ENCODE measurements at places on chromosomes 16 and 17. TPM values are rescaled to one million over a fixed set of nuclear protein-coding genes. Genes with fewer than 3 reads are reported as not detected.

DNA sequence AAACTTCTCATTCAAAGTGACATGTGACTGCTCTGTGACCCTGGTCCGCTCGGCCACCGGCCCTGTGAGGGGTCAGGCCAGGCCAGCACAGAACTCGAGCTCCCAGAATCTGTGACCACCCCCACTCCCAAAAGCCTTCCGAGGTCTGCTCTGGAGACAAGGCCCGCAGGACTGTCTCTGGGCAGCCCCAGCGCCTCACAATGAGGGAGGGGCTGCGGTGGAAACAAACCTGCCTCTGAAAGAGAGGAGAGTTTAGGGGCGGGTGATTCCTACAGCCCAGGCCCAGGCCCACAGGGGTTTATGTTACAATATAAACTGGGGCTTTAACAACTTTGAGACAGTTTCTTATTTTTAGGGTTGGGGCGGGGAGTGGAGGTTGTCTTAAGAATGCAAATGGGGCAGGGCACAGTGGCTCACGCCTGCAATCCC is 19.9 kb downstream of the IGFBP4 start:
- no peak for DNase-seq

DNA sequence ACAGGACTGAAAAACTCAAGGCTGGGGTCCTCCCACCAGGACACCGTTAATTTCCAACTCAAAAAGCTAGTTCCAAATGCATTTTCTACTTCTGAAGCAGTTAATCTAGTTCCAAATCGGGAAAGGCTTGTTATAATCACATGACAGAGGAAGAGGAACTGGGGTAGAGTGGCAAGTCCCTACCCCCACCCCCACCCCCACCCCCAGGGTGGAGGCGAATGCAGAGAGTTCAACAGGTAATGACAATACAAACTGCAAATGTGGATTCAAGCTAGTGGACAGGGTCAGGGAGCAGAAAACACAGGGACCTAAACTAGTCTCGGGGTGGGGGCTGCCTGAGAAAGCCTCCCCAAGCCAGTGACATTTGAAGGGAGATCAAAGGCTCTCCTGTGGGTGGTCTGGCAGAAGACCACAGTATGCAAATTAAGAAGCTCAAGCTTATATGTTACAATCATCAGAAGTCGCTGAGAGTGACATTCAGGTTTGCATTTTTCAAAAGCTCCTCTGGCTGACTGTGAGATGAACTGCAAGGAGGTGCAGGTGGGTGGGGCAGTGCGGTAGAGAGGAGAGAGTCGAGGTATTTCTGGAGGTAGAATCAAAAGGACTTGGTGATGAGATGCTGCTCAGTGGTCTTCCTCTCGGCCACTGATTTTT is 56.4 kb upstream of the SLC25A19 start:
- no peak for DNase-seq

DNA sequence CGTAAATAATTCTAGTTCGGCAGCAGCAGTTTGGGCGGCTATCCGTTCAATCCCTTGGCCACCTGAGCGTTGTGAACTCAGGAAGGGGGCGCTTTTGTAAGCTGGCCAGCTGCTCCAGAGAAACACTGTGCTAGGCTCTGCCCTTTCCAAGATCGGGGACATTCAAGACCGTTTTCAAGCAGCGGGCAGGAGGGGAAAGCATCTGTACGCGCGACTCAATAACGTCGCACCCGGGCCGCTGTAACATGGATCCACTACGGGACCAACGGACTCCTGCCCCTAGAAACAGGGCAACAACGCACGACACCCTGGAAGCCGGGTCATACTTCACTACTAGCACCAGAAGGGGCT is 463 bp downstream of the TOP2A start:
- DNase-seq = no peak

DNA sequence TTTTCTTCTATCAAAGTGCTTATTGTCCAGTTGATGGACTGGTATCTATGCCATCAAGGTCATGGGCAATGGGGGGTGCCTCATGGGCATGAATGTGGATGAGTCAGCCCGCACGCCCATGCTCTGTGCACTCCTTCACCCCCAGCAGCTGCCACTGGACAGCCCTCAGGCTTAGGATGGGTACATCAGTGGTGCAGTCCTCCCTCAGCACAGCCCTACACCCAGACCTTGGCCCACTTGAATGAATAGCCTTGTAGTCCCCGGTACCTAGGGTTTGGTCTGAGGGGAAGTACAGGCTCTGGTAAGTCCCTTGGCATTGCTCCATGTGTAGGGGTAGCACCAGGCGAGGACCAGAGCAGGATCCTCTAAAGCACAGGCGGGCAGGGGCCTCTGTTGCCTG is 10.4 kb upstream of the GNA13 start:
- DNase-seq = no peak

DNA sequence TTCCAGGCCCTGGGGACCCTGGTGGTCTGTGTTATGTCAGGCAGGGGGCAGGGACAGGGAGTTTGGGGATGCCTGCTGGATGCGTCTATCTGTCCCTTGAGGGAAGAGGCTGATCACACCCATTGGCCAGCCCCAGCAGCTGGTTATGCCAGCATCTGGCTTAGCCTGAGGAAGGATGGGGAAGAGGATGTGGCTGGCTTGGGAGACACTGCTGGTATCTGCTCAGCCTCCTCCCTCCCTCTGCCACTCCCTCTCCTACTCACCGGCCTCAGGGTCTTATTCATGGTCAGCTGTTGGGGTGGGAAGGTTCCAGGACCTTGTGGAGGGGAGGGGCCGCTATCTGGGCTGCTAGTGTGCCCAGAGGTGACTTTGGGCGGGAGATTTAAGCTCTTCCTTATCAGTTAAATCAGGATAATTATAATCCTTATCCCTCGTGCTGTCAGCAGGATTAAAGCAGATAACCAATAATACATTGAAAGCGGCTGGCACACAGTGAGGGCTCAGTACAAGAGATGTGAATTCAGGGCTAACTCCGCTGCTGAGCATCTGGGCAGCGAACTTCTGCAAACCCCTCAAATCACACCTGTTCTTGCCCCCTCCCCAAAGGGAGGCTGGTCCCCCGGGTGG is 36.0 kb upstream of the MLKL start:
- no peak for DNase-seq

DNA sequence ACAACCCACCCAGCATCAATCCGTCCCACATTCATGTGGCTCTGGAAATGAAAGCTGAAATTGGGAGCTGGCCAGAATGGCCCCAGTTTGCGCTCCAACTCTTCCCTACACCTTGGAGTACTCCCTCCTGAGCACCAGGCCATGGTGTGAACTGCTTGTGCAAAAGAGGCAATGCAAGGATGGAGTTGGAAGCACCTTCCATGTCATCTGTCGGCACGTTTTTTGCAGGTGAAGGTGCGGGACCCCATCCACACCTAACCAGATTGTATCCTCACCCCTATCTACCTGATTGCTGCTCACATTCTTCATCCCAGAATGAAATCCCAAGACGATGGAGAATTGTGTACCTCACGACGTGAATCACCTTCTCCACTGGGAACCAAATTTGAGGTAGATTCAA is 136.6 kb upstream of the WSB1 start:
- DNase-seq = no peak

GRCh38 chr17:9230346-9230745 is 209.0 kb downstream of the NTN1 start:
- no peak for DNase-seq

GRCh38 chr16:75860326-75861053 is 134.2 kb upstream of the CPHXL start:
- DNase-seq = peak; percentile 45

GRCh38 chr16:1982013-1982433 is 754 bp upstream of the NOXO1 start:
- DNase-seq = no peak

DNA sequence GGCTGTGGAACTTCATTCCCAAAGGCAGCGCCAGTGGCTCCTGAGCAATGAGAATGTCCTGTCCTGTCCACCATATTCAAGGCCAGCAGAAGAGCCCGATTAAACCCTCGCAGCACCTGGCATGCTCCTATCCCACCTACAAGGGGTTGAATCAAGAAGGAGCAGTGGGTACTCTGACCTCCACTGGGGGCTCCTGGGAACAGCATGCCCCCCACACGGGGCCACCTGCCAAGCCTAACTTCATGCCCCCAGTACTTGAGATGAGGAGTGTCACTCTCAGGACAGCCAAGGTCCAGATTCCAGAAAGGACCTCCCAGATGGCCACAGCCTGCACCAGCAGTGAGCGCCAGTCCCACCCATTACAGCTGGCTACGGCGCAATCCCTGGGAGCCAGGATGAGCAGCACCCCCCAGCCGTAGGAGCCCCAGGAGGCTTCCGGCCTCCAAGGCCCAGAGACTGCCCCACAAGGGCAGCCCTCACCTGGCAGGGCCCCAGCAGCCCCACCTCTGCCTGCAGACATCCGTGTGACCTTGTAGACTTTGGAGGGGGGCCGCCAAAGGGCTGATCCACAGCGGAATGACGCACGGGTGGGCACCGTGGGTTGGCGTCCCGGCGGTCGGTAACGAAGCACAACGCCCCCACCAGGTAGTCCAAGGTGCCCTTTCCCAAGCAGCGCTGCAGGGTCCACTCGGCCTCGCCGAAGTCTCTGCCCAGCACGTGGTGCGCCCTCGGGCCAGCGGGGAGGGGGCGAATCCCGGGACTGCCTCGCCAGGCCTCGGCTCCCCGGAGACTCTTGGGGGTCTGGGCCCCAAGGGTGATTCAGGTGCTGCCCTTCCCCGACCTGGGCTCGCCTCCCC is 1.0 kb upstream of the MPDU1 start:
- no peak for DNase-seq

DNA sequence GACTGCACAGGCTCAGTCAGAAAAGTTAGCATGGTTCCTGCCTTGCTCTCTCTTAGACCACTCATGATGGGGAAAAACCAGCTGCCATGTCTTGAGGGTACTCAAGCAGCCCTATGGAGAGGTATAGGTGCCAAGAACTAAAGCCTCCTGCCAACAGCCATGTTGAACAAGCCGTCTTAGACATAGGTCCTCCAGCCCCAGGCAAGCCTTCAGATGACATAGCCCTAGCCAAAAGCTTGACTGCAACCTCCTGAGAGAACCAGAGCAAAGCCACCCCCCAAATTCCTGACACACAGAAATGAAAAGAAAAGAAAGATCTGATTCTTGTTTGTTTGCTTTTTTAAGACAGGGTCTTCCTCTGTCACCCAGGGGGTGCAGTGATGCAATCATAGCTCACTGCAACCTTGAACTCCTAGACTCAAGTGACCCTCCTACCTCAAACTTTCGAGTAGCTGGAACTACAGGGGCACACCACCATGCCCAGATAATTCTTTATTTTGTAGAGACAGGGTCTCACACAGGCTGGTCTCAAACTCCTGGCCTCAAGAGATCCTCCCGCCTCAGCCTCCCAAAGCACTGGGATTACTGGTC is 36.3 kb downstream of the CMTM3 start:
- no peak for DNase-seq

DNA sequence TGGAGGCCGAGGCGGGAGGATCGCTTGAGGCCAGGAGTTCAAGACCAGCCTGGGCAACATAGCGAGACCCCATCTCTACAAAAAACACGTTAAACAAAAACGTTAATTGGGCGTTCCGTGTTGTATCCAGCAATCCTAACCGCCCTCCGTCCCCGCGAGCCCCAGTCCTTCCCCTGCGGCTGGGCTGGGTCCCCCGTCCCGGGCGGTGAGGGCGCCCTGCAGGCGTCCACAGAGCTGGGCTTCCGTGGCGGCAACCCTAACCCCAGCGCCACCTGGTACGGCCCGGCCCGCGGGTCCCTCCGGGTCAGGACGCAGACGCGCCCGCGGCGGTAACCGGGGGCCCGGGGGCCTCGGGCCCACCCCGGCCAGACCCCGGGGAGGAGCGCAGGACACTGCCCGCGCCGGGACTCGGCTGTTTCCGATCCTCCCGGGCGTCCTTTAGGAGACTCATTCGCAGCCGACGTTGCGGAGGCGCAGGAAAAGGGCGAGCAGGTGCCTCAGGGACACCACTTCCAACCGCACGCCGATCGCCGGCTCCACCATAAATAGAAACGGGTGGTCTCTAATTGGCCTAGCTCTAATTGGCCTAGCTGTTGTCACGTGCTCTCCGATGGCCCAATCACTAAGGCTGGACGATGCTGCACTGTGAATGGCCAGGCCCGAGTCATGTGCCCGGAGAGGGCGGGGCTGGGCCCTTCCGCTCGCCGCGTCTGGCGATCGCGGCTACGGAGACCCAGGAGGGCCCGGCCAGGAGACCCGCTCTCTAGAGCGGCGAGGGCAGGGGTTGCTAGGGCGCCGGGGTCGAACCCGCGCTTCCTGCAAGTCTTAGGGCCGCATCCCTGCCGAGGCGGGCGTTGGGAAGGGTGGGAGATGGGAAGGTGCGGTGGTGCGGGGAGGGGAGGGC is 19.0 kb upstream of the CSNK1D start:
- peak; percentile 97 for DNase-seq

GRCh38 chr16:63890081-63890480 is 1231.8 kb downstream of the CDH11 start:
- DNase-seq = no peak

GRCh38 chr17:79033046-79033616 is 9.2 kb downstream of the C1QTNF1 start:
- DNase-seq = no peak

DNA sequence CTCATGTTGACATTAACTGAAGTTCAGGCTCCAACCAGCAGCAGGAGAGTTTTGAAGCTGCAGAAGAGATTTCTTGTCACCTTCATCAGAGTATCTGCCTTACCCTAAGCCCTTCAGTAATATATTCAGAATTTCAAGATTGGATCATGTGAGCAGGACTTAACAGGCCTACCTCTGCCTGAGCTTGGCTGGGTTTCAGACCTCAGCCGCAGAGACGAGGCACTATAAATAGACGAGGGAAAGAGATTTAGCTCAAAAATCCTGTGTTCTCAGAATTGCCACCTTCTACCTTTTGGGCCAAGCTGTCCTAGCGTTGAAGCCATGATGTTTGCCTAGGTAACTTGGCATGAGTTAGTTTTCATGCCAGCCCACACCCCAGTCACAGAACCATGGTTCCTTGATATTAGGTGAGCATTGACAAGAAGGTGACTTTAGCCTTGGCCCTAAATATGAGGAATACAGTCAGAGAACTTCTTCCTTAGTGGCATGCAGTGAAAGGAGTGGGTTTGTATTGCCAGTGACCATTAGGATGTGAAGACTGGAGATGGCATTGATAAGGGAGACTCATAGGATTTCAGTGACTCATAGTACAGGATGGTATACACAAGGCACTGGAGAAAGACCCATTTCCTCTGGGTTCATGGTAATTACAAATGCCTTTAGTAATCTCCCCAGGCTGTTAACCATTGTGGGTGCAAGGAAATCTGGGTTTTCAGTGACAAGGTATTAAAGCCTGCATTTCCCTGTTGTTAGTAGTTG is 224.3 kb downstream of the MSI2 start:
- no peak for DNase-seq

DNA sequence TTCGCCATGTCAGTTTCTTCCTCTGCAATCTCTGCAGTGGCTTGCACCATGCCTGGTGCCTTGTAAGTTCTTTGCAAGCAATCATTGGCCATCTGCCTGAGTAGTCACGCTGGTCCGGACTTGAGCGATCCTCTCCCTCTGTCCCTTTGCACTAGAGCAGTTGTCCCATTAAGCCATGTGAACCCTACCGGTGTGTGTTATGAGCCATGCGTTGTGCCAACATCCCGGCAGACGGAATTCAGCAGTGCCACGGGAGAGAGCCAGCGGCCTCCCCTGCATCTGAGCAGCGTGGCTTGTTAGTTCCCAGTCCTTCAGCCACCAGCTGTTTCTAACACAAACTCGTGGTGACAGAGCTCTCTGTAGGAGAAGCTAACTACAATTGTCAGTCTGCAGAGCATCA is 275.1 kb upstream of the HSBP1 start:
- DNase-seq = no peak

GRCh38 chr17:75346906-75347305 is 57.7 kb upstream of the SLC25A19 start:
- no peak for DNase-seq

- DNase-seq = peak; percentile 75
These were observed 1.0 kb downstream of the VEZF1 start for GRCh38 chr17:57986841-57987580.

Gene PDILT
- polyA plus RNA-seq = not detected

Gene VWA3A
- 0.06 TPM for polyA plus RNA-seq

Gene SEC14L1
- polyA plus RNA-seq = 112 TPM

Gene APOH
- not detected for polyA plus RNA-seq

Data from hindlimb muscle (tissue), 1 donor.